Stimulated activated CD4-positive, alpha-beta T cell treated with anti-CD3 and anti-CD28 coated beads, Interleukin-2, amount 100 ng/mL, for 48 hours (primary cell): ENCODE measurements at places on chromosomes 6 and 20.

GRCh38 chr6:30935018-30935417, 3.0 kb upstream of the SFTA2 start:
- no peak for DNase-seq

DNA sequence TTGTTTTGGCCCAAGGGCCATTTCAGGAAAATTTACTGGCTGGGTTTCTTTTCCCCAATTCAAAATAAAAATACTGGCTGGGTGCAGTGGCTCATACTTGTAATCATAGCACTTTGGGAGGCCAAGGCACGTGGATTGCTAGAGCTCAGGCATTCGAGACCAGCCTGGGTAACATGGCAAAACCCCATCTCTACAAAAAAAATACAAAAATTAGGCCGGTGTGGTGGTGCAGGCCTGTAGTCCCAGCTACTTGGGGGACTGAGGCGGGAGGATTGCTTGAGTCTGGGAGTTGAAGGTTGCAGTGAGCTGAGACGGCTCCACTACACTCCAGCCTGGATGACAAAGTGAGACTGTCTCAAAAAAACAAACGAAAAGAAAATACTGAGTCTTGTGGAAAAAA, 60.0 kb downstream of the NINL start:
- no peak for DNase-seq

- DNase-seq, result peak; percentile 49
These were observed at the start of gene PM20D2 for GRCh38 chr6:89145956-89146717. Gene PM20D2, plus strand, starts transcription at chr6:89146055. Its CDS starts 90 bp downstream, at chr6:89146145.

GRCh38 chr6:159716247-159717096, 10.8 kb upstream of the WTAP start:
- no peak for DNase-seq

DNA sequence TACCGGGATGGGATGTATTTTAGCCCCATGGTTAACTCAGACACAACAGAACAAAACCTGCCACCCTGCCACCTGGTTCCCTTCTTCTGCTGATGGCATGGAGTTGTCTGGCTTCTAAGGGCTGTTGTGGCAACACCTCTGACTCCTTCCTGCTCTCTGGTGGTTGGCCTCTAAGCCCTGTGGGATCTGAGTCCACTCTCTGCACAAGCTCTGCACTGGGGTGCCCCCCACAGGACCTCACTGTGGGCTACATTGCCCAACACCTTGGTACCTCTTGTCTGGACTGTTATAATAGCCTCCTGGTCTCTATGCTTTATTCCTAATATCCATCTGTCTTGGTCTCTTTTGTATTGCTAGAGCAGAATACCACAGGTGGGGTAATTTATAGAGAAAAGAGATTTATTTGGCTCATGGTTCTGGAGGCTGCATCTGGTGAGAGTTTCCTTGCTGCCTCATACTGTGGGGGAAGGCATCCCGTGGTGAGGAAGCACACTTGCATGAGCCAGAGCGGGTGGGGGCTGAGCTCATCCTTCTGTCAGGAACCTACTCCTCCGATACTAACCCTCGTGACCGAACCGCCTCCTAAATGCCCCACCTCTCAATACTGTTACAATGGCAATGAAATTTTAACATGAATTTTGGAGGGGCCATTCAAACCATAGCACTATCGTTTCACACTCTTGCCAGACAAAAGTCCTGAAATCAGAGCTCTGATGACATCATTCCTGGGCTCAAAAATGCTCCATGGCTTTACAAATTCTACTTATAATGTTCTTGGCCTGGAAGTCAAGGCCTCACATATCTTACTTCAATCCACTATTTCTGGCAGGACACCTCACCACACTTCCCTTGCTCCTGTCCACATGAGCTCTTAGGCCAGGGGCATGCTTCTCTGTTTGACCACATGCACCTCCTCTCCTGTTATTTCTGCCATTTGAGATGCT, 127.2 kb downstream of the PAX1 start:
- DNase-seq, result no peak

DNA sequence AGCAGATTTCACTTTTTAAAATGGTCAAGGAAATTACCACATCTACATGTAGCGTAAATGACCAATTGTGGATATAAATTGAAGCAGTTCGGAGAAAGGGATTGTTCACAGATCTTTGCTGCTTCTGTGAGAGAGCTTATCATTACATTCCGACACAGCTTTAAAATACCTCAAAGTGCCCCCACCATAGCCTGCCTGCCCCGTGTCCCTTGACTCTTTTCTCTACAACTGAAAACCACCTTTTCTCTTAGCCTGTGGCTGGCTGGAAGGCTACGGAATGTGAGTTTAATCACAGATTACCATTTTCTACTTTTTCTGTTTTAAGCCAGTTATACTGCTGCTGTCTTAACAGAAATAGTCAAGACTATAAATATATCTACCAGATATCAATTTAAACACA, 347.2 kb upstream of the MAP3K7 start:
- no peak for DNase-seq

- DNase-seq, result no peak
These were observed 26.3 kb downstream of the C6orf89 start for GRCh38 chr6:36912030-36912454.

GRCh38 chr20:23152308-23152892, 66.3 kb upstream of the CD93 start:
- no peak for DNase-seq

DNA sequence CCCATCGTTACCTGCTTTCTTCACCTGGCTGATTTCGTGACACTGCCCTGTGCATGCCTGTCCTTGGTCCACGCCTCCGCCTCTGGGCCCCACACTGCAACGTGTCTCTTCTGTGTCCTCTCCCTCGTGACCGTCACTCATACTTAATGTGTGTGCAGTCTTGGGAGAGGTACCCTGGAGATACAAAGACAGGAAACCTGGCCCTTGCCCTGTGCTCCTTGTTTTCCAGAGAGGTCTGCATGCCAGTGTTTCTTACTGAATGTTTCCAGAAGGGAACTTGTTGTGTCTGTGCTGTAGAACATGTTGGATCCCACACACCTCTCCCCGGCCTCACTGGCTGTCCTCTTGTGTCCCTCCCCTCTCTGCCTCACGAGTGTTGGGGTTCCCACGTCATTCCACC, 45.8 kb downstream of the SNX9 start:
- no peak for DNase-seq

DNA sequence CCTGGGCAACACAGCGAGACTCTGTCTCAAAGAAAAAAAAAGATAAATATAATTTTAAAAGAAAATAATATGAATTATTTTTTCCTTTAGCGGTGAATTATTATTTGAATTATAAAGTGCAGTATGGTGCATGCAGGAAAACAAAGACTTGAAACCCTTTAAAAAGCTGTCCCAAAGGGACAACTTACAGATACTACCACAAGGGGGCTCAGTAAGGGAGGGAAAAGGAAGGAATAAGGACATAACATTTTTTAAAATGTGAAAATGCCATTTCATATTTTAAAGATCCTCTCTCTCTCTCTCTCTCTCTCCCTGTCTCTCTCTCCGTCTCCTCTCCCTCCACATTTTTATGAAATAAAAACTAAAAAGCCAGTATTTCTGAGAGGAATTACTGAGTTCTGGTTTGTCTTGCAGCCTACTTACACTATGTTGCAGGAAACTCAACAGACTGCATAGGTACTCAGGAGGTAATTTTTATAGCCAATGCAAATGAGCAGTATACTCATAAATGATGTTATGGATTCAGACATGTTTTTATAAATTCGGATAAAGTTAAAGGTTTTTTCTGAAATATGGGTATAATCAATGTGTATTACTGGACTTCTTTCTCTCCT, 455.0 kb upstream of the GJE1 start:
- no peak for DNase-seq

DNA sequence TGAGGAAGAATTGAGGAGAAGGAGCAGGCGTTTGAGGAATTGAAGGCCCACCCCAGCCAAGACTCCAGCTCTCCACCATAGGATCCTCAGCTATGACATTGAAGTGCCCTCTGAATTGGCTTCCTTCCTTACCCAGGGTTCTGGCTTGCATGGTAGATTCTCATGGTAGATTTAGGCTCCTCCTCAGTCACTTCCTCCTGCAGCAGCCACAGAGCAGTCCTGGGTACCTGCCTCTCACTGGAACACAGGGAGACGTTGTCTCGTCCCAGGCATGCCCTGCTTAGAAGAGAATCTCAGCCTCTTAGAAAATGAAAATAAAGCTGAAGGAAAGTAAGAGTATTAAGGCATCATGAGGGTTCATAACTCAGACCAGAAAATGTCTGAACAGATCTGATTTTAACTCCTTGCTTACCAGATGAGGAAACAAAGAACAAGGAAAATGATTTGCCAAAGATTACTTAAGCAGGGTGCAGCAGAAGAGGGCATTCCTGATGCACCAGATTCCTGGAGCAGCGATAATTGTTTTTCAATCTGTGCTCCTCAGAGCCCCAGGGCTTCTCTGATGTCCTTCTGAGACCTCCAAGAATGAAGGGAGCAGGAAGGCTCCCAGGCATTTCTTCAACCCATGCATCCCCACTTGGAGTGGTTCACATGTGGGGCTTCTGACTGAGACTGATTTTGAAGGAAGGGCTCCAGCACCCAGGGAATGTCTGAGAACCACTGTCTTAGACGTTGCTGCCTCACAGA, 219.8 kb downstream of the HIVEP2 start:
- no peak for DNase-seq

- DNase-seq, result no peak
These were observed 98.5 kb downstream of the INSM1 start for GRCh38 chr20:20466341-20466879.

- DNase-seq, result no peak
These were observed 817 bp upstream of the TAP2 start for GRCh38 chr6:32839356-32839755.

- DNase-seq, result no peak
These were observed 98.8 kb upstream of the SNX9 start for GRCh38 chr6:157724138-157724820.

- DNase-seq, result no peak
These were observed 92.2 kb upstream of the F13A1 start for GRCh38 chr6:6412700-6413099.

DNA sequence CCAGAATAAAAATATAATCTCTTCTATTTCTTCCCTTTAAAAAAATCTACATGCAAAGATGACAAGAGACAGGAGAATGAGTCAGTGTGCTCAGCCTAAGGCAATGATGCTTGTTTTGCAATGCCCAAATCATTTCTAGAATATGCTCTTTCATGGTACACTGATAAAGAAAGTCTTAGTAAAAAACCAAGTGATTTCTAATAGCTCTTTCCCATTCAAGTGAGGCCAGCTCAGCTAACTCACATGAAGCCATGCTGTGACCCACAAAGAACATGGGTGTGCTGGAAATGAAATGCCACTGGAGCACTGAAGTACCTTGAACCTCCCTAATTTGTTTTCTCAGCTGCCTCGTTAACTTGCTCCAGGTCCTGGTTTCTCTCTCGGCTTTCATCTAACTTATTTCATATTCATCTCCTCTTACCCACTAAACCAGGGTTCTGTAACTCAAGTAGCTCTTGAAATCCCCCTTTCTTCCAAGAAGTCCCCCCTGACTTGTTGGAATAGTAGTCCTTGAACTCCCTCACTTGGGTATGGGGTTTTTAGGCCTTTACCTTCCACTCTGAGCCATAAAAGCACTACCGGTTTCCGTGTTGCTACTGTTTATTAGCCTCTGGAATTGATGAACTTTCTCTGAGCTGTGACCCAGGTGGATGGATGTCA, 92.7 kb downstream of the IRF4 start:
- DNase-seq, result no peak

DNA sequence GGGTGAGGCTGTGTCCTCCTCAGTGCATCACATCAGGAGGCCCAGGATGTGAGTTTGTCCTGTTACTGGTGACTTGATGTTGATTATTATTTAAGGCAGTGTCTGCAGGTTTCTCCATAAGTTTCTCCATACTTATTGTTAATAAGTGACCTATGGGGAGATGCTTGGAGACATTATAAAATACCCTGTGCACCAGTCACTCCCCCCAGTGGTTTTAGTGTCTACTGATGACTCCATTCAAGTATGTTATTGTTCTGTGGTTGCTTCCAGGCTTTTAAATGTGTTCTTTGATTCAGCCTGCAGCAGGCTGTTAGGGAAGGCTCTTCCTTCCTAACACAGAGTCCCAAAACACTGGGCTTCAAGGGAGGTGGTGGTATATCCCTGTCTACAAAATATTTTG, 14.6 kb upstream of the CST3 start:
- DNase-seq, result no peak

DNA sequence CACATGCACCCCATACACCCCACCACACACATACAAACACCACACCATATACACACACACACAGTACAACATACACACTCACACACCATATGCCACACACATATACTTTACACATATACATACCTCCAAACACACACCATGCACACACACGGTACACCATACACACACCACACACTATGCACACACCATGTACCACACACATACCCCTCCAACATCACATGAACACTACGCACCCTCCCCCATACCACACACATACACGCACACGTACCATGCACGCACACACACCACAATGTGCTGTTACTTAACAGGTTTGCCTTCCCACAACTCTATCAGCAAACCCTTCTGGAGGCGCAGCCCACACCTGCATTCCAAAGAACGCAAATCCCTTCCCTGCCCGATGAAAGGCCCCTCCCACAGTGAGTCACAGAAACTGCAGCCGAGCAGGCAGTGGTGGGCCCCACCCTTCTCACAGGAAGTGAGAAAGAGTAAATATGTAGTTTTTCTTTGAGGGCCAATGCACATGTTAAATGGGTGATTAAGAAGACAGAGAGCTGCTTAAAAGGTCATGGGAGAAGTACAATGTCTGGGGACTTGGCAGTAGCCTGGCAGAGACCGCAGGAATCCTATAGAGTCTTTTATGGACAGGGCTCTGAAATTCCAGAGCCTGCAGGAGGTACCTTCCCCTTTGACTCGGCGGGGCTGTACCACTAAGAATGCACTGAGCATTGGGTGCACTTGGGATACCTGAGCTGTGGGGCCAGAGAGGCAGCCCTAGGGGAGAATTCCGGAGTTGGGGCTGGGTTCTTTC, 34.1 kb upstream of the EZR start:
- DNase-seq, result peak; percentile 71

GRCh38 chr20:40254023-40254772, 434.8 kb downstream of the MAFB start:
- DNase-seq, result no peak

GRCh38 chr20:62587757-62588402, 54.4 kb upstream of the SLCO4A1 start:
- peak; percentile 34 for DNase-seq

- no peak for DNase-seq
These were observed 294.4 kb upstream of the PLN start for GRCh38 chr6:118253741-118254140.

DNA sequence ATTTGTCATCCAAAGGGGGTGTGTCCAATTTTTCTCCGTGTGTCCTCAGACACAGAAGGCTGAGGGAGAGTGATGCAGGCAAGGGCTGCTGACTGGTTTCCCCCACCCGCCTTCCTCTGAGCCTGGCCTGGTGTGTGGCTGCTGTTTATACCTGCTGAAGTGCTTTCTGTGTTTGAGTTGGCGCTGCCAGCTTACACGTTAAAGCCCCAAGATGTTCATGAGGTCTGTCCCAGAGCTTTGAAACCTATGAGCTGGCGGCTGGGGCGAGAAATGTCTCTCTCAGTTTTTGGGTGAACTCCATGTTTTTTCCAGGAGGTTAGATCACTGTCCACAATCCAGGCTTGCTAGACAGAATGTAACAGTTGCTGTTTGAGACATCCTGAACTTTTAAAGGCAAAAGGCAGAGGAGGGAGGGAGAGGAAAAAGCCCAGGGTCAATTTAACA, 69.0 kb upstream of the CCN2 start:
- no peak for DNase-seq

GRCh38 chr6:15340775-15341174, 94.9 kb downstream of the JARID2 start:
- no peak for DNase-seq
